Natural killer cell (primary cell): ENCODE measurements at places on chromosomes 5 and 9.

GRCh38 chr9:100819980-100820379, 208.5 kb upstream of the PLPPR1 start:
- DNase-seq = no peak

DNA sequence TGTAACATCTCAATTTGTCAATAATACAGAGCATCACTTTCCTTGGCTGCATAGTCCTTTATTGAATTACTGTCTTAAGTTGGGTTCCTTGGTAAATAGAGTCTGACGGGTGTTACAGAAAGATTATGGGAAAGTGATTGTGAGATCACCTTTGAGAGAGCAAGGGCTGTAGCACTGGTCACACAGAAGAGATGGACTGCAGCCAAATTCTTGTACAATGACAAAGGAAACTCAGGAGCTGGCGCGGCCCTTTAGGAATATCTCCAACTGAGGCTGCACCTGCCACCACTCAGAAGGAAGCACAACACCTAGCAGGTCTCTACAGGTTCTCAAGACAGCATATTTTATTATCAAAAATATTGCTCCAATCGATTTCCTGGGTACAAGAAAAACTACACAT, 350.0 kb upstream of the ISL1 start:
- no peak for DNase-seq

DNA sequence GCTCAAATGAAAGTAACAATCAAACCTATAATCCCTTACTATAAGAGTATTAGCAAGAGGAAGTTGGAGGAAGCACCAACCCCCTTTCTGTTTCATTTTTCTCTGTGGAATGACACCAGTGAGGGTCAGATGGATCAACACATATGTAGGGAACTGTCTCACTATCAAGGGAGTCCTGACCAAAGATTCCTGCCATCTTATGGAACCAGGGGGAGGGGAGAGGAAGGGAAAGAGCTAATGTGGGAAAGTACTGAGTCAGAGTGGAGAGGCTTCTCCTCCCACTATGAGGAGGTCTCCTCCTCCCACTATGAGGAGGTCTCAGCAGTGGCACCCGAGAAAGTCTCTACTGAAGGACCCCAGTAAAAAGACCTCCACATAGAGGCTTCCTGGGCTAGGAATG, 73.3 kb upstream of the PCSK1 start:
- DNase-seq = no peak

DNA sequence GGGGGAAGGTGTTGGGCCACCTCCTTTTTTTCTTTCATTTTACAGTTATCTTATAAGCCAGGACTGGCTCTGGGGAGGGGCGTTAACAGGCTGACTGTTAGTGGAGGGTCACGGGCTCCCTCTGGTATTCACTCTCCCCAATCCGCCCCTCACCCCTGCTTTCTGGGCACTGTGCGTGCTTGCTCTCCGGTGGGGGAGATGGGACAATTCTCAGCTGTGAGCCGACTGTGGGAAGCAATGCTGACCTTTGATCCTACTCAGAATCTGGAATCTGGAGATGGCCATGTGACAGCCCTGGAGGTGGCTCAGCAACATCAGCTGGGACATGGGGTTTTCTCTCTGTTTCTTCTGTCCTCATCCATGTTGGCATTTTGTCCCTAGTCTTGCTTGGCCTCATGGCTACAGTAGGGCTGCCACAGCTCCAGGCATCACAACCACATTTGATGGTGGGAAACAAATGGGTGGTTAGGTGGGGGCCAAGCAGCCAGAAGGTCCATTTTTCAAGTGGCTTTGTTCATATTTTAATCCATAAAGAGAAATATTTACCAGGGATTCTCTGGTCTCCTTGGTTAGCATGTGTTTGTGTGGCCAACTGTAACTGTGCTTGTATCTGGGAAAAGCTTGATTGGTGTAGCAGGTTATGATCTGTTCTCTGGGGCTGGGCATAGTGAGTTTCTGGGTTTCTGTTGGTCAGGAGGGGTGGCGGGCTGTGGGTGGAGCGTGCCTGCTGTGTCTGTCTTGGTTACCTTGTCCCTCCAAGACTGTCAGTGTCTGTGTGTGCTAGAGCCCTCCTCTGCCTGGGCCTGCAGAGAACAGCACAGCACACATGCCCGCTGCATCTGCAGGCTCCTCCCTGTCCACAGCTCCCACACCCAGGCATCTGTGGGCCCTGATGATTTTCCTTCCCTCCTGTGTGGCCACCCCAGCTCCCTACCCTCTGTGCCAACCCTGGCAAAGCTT, 12.4 kb downstream of the WNK2 start:
- no peak for DNase-seq

GRCh38 chr9:81492710-81493447, 196.5 kb downstream of the TLE1 start:
- DNase-seq = no peak

- DNase-seq = no peak
These were observed 23.0 kb downstream of the GDNF start for GRCh38 chr5:37816883-37817282.

- DNase-seq = no peak
These were observed 212.2 kb downstream of the PCSK1 start for GRCh38 chr5:96220610-96221390.

DNA sequence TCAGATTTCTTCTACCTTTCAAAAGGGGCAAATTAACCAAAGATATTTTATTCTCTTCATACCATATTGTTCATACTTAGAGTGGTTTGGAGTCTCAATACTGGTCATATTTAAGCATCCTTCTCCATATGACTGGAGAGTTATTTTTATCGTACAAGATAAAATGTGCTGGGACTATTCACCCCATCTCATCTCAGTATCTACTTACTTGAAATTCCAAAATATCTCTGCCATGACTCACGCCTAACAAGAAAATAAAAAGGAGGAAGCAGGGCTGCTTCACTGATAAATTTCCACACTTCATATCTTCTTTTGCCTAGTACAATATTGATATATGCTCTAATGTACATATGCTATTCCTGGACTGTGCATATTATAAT, 277.9 kb upstream of the CDH9 start:
- DNase-seq = no peak

DNA sequence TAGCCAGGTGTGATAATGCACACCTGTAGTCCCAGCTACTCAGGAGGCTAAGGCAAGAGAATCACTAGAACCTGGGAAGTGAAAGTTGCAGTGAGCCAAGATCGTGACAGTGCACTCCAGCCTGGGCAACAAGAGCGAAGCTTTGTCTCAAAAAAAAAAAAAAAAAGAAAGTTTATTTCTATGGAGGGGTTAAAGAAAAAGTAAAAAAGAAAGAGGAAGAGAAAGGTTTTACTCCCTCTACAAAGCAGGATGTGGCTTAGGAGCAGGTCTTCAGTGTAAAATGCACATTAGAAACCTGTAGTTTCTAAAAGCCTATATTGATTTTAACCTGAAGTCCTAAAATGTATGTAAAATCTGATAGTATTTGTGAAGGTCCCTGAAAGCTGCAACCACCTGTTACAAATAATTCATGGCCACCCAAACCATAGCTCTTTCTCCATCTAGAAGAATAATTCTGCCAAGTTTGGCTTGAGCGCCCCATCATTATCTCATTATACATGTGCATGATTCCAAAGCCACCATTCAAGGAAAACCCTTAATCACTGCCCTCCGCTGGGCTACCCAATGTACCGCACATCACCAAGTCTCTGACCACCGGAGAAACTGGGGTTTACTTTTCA, 3.4 kb downstream of the FNBP1 start:
- DNase-seq = peak; percentile 60

DNA sequence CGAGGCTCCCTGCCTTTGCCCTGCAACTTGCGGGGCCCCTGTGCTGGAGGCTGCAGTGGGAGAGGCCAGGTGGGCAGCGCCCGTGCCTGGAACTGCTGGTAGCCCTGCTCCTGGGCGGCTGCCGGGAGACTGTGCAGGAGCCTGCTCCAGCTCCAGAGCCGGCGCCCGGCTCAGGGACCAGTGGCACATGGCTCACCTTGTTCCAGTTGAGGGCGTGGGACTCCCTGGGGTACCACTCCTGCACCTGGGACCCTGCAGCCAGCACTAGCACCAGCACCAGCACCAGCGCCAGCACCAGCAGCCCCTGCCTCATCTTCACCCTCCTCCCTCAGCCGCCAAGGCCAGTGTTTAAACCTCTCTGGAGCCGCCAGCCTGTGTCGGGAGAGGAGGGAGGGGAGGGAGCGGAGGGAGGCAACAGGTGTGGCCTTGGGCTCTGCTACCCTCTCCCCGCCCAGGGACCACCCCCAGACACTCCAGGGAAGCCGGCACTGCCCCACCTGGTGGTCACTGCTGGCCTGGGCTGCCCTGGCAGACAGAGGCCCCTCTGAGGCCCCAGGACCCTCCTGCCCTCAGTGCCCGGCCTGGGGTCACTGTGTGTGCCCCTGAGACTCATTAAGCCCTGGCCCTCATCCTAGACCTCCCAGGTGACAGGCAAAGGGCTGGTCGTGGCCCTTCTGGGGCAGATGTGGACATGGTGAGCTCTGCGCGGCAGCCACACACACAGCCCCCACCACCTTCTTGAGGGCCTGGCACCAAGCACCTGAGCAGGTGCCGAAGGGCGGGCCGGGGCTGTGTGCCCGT, at the start of gene LCN10:
Gene LCN10 (minus strand): TSS at position 350 of the 801 bp plus-strand sequence. CDS start 37 bp downstream, at position 313.
- no peak for DNase-seq

DNA sequence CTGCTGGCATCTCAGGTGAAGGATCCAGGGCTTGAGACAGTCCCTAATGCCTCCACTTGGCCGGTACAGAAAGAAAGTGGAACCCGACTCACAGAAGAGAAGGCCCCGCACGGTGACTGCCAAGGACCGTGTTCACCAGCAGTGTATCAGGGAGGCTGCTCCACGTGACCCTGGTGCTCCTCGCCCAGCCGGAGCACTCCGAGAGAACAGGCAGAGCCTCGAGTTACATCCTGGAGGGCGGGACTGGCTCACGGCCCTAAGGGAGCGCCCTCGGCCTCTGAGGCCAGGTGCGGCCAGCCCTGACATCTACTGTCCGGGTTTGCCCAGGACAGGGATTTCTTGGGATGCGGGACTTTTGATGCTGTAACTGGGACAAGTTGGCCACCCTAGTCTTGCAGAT, 104.0 kb upstream of the SARDH start:
- no peak for DNase-seq
